ENCODE measurements at places on chromosomes 12 and 14.

DNA sequence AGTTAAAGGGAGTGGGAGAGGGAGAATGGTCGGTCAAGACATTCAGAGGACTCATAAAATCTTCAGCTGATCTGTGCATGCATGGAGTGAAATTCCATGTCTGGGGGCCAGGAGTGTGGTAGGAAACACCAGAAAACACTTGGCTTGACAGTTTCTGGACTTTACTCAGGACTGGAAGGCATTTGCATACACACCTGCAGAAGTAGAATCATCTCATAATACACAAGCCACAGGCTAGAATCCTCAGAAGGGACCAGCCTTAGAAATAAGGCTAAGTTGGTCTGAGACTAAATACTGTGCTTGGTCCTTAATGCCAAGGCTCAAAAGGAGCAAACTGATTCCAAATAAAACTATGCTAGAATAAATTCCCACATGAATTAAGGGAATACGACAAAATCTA, 328.1 kb upstream of the KITLG start:
- DNase-seq = no peak

GRCh38 chr12:1837541-1838204, 17.3 kb downstream of the LRTM2 start:
- DNase-seq = no peak

- no peak for DNase-seq
Measured at GRCh38 chr12:52026263-52026662, 19.5 kb downstream of the TAMALIN start.

DNA sequence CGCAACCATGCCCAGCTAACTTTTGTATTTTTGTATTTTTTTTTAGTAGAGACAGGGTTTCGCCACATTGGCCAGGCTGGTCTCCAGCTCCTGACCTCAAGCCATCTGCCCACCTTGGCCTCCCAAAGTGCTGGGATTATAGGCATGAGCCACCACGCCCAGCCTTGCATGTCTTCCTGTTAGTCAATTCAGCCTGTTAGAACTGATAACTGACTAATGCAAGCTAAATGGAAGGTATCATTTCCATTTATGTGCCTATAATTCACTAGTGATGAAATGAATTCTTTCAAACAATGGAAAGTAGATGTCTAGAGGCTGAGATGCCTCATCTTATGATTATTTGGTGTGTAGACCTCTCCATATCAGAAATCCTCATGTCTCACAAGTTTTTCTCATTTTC, 37.3 kb upstream of the DIP2B start:
- no peak for DNase-seq

GRCh38 chr12:70271025-70271424, 27.8 kb downstream of the CNOT2 start:
- no peak for DNase-seq

- no peak for DNase-seq
Measured at GRCh38 chr14:92490239-92490959, 23.2 kb upstream of the RIN3 start.

DNA sequence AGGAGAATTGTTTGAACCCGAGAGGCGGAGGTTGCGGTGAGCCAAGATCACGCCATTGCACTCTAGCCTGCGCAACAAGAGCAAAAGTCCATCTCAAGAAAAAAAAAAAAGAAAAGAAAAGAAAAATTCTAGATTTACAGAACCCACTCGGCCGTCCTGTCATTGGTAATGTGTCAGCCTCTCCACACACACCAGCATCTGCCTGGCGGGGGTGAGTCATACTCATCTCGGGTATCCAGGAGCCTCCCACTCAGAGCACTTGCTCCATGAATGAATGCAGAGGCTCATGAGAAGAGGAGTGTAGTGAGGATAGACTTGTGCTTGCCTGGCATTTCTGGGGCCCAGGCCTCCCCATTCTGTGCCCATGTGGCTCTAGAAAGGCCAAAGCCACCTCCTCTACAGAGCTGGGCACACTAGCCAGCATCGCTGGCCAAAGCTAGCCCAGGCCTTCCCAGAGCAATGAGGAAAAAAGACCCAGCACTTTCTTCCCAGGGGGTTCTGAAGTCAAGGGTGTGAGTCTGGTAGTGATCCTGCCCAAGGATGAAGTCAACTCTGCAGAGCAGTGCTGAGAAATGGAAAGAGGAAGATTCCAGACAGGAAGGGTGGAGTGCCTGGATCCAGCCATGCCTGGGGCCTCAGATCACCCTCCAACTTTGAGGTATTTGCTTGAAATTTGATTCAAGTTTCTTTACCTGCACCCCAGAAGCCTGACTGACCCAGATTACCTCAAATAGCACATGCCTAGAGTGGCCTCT, 31.2 kb upstream of the KLC1 start:
- peak; percentile 96 for DNase-seq

DNA sequence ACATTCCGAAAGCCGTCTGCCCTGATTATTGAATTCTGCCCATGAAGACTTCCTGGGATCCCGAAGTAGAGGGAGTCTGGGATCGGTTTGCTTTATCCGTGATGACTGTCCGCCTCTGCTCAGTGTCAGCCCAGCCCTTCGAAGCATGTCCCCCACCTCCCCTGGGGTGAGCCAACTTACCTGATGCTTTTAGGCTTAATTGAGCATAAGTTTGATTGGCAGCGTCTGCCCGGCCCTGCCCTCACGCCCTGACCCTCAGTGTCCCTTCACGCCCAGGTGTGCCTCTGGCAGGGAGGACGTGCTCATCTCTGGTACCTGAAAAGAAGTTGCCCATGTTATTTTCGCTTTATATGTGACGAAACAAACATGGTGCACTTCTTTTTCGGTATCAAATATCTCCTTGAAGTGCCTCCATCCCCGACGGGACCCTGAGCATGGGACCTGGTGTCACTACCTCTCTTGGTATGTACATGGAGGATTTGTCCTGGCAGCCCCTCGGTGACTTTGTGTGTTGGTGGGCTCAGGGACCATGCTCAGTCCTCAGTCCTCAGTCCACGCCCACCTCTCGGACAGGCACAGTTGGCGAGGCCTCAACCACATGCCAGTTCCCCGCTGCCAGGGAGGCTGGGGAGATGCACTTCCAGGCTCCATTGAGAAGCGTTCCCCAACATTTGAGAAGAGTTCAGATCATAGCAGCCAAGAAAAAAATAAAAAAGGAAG, 130.1 kb upstream of the RTL1 start:
- DNase-seq = no peak

Data from GM03348 (cell line).